Muscle of arm (tissue), 14 donors: ENCODE measurements at places on chromosomes 7 and 10. TPM values are rescaled to one million over a fixed set of nuclear protein-coding genes. Genes with fewer than 3 reads are reported as not detected.

CNNM2 gene
- polyA plus RNA-seq, result 1.7 TPM

- DNase-seq, result no peak
These were observed 101.6 kb downstream of the DNAJB6 start for GRCh38 chr7:157438121-157439025.

DNA sequence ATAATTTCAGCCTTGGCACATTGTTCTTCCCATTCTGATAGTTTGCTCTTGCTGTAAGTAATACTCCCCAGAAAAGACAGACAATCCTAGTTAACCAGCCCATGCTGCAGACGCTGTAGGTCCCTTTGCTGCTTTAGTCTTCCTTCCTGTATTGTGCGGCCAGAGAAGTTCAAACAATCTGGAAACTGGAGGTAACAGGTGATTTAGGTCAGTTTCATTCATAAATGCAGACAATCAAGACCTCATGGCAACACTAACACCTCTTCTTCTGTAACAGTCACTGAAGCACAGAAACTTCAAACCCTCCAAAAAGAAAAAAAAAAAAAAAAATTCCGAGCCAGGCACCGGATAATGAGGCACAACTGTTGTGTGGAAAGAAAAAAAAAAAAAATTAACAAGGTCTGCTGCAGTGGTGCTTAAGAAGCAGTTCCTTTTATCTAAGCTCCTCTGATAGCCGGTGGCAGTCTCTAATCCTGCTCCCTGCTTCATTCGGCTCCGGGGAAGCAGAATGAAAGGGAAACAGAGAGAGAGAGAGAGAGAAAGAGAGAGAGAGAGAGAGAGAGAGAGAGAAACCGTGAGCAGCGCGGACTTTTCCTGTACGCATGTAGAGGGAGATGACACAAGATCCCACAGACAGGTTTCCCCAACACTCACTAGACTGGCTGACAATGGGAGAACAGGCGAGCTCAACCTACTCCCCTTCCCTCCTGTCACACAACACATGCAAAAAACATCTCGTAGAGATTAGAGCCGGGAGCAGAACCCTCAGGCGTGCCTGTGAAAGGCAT is at the start of gene SEMA3A:
TSS of gene SEMA3A (minus strand) at position 306 of the 788 bp plus-strand sequence. CDS start at position 103, 203 bp downstream.
- peak; percentile 80 for DNase-seq

- DNase-seq, result no peak
These were observed 630 bp downstream of the ZNF680 start for GRCh38 chr7:64562256-64562625.

GRCh38 chr7:18212758-18213157 is 185.1 kb upstream of the PRPS1L1 start:
- DNase-seq, result peak; percentile 45

ANKRD61 gene
- polyA plus RNA-seq, result 0.31 TPM
